Central memory CD4-positive, alpha-beta T cell (primary cell): ENCODE measurements at places on chromosomes 1 and 21.

DNA sequence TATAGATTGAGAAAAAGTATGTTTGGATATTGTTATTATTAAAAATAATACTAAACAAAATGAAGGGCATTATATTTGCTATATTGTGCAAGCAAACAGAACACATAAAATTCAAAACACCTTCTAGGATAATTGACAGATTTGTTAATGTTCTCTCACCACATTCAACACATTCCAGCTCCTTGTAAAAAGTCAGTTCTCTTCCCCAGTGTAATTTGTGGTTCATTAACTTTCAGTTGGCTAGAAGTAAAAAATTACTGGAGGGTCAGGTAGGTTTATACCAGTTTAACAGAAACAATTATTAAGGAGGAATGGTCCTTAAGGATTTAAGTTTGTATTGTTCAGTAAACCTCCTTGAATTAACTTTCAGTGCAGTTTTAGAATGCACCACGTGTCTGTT lies 1235.3 kb upstream of the ADGRL2 start:
- no peak for DNase-seq

DNA sequence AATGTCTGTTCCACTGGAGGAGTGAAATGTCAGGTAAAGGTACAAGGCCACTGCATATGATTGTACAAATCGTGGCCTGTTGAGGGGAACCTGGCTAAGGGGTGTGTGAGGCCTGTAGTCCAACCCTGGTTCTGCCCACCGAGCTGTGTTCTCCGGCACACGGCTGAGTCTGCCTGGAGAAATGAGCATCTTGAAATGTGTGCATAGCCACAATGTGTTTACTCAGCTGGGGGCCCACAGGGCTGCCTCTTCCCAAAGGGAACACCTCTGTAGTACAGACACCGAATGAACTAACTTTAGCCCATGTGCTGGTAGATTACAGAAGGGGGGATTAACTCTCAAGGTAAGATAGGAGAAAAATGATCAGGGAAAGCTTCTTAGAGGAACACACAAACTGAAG lies 30.2 kb downstream of the AK4 start:
- no peak for DNase-seq

- DNase-seq = no peak
Observed at GRCh38 chr1:184597650-184598357, 156.9 kb downstream of the EDEM3 start.

GRCh38 chr1:33387625-33388024 lies 43.3 kb downstream of the PHC2 start:
- no peak for DNase-seq

DNA sequence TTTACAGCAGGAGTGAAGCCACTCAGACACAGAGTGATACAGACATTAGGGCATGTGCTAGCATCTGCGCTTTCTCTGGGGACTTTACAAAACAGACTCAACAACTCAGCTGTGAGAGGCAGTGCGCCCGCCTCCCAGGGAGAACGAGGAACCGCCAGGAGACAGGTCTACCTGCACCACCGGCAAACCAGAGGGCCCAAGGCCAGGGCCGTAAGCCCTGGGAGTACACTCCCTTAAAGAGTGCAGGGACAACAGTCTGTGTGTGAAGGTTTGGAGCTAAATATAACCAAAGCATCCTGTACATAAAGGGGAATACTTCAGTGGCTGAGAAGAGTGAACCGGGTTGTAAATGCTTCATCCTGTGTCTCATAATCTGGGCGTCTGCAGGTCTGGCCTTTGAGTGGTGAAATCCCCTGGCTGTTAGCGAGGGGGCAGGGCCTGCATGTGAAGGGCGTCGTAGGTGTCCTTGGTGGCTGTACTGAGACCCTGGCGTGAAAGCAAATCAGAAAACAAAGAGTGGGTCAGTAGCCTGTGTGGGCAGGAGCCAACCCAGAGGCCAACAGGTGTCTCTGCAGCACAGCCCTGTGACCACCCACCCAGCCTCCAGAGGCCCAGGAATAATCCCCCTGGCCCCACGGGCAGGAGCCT lies 86.9 kb downstream of the CD247 start:
- no peak for DNase-seq

DNA sequence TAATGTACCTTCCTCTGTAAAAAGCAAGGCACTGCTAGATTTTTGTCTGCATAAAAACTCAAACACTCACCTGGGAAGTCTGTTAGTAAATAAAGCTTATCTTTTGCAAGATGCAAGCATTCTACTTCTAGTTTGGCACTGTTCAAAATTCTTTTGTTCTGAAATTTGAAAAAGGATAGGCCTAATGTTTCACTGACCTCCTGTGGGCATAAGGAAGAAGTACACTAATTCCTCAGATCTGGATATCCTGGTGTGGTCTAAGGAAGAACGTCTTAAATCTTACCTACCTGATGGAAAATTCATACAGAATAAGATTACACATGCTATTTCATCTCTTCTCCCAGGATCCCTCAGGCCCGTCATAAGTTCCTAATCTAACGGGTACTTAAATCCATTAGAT lies 93.5 kb upstream of the CAMK1G start:
- DNase-seq = no peak

GRCh38 chr1:54987919-54988705 lies 7.7 kb downstream of the TMEM61 start:
- no peak for DNase-seq

DNA sequence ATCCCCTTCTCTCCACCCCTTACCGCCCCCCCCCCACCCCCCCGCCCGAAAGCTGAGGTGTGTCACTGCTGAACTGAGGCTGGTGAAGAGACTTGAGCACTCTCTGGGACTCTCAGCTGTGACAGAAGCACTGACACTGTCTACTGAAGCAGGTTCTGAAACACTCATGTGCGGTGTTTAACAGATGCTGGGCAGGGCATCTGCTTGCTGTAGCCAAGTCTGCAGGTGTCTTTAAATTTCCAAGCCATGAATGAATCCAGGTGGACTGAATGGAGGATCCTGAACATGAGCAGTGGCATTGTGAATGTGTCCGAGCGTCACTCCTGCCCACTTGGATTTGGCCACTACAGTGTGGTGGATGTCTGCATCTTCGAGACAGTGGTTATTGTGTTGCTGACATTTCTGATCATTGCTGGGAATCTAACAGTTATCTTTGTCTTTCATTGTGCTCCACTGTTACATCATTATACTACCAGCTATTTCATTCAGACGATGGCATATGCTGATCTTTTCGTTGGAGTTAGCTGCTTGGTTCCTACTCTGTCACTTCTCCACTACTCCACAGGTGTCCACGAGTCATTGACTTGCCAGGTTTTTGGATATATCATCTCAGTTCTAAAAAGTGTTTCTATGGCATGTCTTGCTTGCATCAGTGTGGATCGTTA lies at the start of gene GPR52:
TSS of gene GPR52 (plus strand) at position 99 of the 665 bp plus-strand sequence. CDS start at position 247, 148 bp downstream.
- DNase-seq = no peak

DNA sequence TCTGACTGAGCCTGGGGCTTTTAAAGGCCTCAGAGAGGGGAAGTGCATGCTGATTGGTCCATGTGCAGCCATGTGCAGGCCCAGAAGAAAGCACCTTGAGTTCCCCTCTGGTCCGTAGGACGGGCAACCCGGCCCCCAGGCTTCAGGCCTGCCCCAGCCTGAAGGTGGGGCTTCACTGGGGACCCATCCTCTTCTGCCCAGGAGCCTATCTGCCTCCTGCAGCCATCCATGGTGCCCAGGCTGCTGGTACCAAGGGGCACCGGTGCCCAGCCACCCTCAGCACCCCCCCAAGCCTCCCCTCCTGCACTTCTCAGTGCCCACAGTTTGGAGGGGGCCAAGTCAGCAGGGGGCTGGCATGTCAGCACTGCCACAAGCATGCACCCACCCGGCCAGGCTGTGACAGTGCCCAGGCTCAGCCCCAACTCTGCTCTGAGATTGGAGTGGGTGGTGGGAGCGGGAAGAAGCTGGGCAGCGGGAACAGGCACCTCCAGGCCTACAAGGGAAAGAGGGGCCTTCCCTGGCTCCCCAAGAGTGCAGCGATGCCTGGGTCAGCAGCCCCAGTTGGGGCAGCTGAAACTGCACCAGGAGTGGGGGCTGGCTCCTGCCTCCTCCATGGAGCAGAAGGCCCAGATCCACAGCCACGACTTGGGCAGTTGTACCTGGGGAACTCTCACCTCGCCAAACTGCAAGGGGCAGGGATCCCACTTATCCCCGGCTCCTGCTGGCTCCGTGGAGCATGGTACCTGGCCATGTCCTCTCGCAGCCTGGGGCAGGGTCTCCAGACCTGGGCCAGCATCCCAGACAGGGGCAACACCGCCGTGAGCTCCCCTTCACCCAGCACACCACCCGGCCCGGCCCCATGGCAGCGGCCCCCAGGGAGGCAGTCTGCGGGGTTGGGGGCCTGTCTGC lies 11.7 kb downstream of the COL6A2 start:
- no peak for DNase-seq

- DNase-seq = no peak
Observed at GRCh38 chr1:32928715-32929114, 27.5 kb upstream of the TMEM54 start.

- peak; percentile 68 for DNase-seq
Observed at GRCh38 chr1:156445789-156446263, 54.7 kb downstream of the MEF2D start.

DNA sequence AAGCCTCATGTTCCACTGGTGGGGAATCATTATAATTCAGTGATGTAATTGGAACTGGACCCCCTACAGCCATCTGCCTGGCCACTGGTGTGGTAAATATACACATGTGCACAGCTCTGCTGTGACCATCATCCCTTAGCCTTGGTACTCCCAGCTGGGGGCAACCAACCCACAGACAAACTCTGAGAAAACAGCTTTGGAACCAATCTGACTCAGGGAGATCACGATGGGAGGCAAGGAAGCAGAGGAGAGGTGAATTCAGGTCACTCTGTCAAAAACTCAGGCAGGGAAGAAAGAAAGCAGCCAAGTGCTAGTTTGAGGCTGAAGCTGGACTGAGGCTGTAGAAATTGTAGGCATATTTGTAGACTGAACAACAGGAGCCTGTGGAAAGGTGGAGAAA lies 197.8 kb upstream of the GALNT2 start:
- no peak for DNase-seq

- peak; percentile 19 for DNase-seq
Observed at GRCh38 chr1:26694638-26695355, 1.0 kb upstream of the ARID1A start.

DNA sequence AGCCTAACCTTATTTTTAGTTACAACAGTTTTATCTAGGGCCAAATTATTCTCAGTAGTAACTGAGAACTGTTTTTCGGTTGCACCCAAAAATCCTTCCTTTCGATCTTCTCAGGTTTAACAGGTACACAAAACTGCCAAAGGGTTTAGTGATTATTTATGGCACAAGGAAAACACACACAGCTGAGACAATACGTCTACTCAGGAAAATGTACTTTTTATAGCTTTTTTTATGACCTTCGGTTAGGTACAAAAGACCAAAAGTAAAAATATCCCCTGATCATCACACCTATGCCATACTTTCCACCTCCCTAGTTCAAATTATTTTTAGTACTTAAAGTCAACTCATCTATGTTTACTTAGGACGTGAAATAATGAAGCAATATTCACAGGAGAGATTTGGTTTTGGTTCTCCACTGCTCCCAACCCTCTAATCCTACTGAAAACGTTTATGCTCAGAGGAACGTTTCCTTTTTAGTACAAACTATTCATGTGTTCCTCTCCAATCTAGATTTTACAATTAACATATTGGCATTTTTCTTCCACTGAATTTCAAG lies 48.7 kb downstream of the TTLL7 start:
- DNase-seq = no peak

DNA sequence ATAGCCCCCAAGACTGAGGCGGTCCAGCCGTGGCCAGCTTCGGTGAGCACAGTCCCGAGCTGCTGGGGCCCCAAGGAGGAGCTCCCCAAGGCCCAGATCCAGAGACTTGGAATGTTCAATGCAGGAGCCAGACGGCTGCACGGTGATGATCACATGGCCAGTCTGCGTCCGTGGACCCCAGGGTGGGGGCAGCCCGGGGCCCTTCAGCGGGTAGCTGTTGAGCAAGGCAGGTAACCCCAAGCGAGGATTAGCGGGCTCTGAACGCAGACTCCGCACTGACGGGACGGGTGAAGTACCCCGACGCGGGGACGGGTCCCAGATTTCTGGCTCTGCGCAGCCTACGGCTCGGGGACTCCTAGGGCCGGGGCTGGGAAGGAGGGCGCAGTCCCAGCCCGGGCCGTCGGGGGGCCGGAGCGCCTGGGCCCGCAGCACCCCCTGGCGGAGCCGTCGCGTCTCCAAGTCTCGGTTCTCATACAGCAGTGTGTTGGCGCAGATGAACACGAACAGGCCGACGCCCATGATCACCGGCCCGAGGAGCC lies 2.7 kb downstream of the TMEM200B start:
- DNase-seq = peak; percentile 66

DNA sequence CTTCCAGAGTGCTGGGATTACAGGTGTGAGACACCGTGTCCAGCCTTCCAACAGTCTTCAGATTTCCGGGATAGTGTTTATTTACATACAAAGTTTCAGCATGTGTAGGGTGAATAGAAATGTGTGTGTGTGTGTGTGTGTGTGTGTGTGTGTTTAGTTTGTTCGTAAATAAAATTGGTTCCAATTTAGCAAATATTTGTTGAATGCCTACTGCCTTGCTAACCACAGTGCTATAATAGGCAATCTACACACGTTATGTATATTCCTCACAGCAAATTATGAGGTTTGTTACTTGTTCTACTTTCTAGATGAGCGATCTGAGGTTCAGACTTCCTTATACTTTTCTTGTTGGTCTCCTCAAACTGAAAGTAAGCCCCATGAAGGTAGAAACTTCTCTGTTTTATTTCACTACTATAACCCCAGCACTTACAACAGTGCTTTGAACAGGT lies 32.8 kb upstream of the EPS15 start:
- no peak for DNase-seq

DNA sequence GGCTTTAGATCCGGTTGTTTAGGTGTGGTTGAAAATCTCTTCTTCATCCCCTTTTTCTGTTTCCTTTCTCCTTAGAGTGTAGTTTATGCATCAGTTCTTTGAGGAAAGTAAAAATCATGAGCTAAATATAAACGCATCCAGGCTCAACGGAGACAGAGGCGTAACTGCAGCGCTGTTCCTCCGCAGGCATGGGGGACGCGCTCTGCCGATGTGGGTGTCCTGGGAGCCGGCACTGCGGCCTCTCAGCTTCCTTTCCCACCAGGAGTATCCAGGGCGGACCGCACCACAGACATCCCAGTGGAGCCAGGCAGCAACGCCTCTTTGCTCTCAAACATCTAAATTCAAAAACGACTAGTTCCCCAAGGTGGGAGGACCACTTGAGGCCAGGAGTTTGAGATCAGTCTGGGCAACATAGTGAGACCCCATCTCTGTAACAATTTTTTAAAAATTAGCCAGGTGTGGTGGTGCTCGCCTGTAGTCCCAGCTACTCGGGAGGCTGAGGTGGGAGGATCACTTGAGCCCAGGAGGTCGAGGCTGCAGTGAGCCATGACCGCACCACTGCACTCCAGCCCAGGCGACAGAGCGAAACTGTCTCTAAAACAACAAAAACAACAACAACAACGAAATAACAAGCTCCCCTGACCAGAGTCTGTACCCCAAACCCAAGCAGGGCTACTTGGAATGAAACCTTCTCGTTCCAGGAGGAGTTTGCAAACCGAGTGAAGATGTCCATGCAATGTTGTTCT lies 16.4 kb downstream of the SLC45A1 start:
- no peak for DNase-seq
